ENCODE measurements at places on chromosomes 6 and 20. TPM values are rescaled to one million over a fixed set of nuclear protein-coding genes. Genes with fewer than 3 reads are reported as not detected.

Gene CPXM1
- total RNA-seq = 105 TPM

GRCh38 chr6:36683145-36683655, 4.7 kb downstream of the CDKN1A start:
- no peak for DNase-seq

- peak; percentile 97 for DNase-seq
Observed at GRCh38 chr6:31897612-31898382, at the start of gene EHMT2. Gene EHMT2 (minus strand): TSS chr6:31897698. CDS start chr6:31897677, 21 bp downstream.

DNA sequence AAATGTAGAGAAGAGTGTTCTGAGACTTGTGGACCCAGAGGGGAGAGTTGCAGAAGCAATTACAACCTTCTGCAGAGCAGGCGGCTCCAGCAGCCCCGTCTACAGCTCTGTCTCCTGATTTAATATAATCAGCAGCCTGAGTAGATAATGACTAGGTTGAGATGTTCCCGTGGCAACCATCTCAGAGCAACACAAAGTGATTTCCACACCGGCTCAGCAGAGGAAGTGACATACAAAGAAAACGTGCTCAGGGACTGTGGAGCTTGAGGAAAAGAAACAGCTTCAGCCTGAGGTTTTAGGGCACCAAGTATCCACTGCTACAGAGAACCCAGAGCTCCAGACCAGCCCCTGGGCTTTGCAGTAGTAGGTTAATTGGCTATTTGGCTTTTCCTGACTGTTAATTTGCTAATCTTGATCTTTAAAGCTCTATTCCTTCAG, 136.4 kb downstream of the MTFR2 start:
- DNase-seq = peak; percentile 7

DNA sequence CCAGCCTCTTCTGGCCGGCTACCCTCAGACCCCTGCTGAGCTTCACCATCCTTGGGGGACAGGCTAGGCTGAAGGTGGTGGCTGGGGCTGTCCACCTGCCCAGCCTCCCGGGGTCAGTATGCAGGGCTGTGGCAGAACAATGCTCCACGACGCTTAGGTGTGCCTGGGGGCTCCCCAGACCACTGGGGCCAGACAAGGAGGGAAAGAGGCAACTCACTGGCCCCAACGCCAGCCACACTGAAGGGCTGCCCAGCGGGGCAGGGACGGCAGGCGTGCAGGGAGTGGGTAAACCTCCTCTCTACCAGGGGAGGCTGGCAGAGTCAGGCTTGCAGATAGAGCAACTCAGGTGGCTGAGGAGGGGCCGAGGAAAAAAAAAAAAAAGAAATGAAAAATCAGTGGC, 11.5 kb upstream of the UBE2V1 start:
- peak; percentile 37 for DNase-seq

DNA sequence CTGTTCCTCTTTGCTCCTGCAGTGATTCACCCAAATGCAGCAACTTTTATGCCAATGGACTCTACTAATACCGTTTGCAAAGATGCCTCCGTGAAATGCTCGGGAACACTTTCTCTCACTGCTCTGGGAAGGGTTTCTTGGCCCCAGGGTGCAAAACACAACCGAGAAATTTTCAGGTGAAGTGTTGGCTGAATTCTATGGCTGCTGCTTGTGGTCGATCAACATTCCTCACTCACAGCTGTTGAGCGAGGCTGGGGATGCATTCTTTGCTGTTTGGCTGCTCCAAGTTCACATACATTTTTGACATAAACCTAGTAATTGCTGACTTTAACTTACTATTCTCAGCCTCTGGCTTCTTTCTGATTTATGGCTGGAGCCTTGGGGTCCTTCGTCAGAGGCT, 342.0 kb upstream of the CHD6 start:
- no peak for DNase-seq

DNA sequence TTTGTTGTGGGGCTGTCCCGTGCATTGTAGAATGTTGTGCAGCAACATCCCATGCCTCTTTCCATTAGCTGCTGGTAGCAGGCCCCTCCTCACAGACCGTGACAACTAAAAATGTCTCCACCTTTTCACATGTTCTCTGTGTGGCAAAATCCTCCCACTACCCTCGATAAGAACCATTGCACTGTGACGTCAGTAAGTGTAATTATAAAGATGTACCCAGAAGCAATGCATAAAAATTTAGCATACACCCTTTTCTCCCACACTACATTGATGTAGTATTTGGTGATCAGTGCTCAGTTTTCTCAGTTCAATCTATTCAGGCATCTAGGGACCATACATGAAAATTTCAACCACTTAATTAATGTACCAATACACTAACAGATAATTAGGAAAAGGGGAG, 389.9 kb downstream of the DOK5 start:
- DNase-seq = no peak

- DNase-seq = no peak
Observed at GRCh38 chr6:31899215-31899614, 1.7 kb upstream of the EHMT2 start.

DNA sequence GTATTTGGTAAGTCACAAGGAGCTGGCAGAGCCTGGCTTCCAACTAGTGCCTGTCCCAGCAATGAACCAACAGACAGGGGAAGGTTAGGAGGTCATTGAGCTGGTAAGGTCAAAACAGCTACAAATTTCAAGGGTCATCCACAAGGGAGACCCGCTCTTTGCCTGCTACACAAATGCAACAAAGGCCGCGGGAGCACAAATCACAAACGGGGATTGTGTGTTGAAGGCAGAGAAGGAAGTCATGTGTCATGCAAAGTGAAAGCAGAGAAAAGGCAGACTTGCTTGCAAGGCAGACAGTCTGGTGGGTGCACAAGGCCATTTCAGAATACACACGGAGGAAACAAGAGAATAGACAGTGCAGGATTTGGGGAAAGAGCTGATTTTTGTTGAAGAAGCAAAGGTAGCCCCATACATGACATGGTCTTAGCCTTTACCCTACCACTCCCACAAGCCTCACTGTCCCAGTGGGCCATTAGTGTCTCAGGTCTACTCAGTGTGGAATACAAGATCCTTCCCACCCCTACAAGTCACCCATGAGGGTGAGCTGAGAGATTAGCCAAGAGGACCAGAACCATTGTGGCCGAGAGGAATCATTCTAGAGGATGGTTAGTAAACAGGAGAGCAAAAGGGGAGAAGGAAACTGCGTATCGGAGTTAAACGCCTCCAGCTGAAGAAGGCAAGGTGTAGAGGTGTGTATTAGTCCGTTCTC, 18.1 kb upstream of the SAMHD1 start:
- no peak for DNase-seq

Gene KHDC1L
- 0.28 TPM for total RNA-seq

Gene ANGPT4
- 0.11 TPM for total RNA-seq

DNA sequence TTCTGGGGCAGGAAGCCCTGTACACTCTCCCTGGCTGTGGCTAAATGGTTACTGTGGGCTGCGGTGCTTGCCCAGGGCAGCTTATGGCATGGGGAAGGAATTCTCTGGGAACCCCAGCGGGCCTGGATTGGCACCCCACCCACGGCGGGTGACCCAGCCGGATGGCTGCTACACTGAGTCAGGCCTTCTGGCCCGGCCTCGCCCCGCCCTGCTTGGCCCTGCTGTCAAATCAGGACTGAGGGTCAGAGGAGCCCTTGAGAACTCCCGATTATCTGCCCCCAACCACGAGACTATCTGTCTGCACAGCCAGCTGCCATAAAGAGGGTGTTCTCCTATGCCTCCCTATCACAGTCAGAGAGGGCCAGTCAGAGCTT, 7.3 kb upstream of the ITPR3 start:
- peak; percentile 38 for DNase-seq

Gene FRK
- 0.10 TPM for total RNA-seq

DNA sequence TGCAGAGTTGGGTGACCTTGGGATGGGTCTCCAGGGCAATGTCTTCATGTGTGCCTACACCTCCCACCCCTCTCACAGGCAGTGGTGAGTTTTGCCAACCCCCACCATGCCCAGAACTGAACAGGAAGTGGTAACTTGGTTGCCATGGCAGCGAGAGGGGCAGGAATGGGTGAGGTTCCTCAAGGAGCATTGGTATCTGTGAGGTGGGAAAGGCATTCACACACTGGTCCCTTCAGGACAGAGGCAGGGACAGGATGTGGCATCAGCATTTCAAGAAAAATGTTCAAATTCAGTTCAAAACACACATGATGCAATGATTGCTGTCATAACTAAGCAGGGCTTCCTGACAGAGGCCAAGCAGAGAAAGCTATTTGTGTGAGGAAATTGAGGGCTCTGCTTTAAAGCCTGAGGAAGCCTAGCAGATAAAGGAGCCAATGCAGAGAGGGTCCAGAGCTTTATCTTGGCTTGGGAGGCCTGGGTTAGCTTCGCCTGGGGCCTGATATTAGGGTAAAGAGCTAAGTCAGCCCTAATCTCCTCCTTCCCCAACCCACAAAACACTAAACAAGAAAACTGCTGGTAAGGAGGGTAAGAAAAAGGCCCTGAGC, 551 bp downstream of the TREML2 start:
- DNase-seq = no peak

Gene LYRM2
- total RNA-seq = 5.8 TPM

GRCh38 chr6:83978997-83979396, 54.6 kb upstream of the MRAP2 start:
- DNase-seq = no peak

DNA sequence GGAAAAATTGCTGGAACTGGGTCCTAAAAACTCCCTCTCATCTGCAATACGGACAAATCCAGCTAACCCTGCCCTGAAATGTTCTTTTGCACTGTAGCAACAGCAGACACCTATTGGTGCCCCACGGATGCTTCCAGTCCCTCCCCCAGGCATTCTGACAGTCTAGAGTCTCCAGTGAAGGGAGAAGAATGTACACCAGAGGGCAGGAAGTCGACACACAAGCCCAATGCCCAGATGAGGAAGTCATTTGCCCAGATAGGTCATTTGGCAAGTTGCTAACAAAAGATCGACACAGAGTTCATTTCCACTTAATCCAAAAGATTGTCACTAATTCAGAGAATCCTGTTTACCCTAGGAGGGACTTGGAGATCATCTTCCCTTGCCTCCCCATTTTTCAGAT, 293.0 kb upstream of the PRDM1 start:
- no peak for DNase-seq

Gene LPA
- total RNA-seq = not detected

Gene GRM4
- 35.3 TPM for total RNA-seq

DNA sequence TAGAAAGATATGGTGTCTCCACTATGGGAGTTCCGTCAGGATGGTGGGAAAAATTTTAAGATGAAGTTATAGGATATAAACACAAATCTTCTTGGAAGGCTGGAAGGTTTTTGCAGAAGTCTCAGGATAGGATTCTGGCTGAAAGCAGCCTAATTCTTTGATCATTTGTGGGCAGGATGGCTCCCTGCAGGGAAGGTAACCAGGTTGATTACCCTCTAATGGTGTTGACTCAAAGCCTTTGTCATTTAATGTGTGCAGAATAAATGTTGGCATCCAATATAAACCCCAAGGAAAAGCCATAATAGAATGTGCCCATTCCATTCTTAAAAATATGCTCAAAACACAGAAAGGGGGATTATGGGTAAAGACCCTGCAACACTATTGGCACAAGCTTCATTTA, 204.3 kb downstream of the EPM2A start:
- DNase-seq = no peak

- peak; percentile 48 for DNase-seq
Observed at GRCh38 chr6:13508711-13509705, 21.6 kb upstream of the GFOD1 start.

Gene TAGAP
- total RNA-seq = not detected

Gene L3MBTL3
- 13.1 TPM for total RNA-seq

- DNase-seq = peak; percentile 81
Observed at GRCh38 chr6:131949909-131950766, 1.0 kb downstream of the CCN2 start.

Gene PNPLA1
- not detected for total RNA-seq

GRCh38 chr20:61382194-61382593, 130.1 kb downstream of the CDH4 start:
- no peak for DNase-seq

- no peak for DNase-seq
Observed at GRCh38 chr6:134407791-134408190, 89.9 kb upstream of the SGK1 start.

DNA sequence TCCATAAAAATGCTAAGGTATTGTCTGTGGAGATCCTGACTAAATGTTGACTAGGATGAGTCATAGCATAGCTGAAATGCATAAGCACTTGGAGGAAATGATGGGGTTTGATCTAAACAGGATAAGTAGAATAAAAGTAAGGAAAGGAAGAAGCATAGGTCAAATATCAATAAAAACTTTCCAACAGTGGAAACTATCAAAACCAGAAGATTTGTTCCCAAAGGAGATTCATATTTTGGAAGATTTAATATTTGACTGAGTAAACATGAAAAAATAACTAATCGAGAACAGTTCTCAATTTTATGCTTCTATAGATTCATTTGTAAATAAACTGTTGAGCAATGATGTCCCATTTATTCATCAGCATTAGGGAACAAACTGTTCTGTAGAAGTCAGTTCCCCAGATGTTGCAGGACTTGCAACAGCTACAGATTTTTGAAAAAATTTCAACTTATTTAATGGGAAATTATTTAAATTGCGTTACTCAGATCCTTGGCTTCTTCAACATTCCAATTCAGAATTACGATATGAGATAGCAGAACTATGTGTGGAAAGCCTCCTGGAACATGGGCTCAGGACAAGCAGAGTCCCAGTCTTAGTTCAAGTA, 133.7 kb upstream of the TBX18 start:
- DNase-seq = no peak

Gene PROKR2
- total RNA-seq = 0.74 TPM

DNA sequence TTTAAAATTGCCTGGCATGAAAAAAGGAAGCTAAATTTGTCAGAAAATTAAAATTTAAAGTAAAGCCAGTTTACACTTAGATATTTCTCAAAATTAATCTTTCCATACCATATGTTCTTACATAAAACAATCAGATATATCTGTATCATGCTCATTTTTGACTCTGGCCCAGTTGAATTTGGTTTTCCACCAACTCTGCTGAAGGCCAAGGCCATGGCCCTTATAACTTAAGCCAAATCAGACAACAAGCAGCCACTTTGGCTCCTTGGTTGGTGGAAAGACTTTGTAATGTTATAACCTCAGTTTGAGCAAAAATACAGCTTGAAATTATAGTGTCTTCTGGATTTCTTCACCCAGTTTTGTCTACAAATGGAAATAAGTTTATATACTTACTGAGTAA, 97.3 kb downstream of the CENPW start:
- DNase-seq = no peak

Gene MLIP
- not detected for total RNA-seq

- no peak for DNase-seq
Observed at GRCh38 chr6:111631018-111631417, 25.3 kb upstream of the TRAF3IP2 start.

DNA sequence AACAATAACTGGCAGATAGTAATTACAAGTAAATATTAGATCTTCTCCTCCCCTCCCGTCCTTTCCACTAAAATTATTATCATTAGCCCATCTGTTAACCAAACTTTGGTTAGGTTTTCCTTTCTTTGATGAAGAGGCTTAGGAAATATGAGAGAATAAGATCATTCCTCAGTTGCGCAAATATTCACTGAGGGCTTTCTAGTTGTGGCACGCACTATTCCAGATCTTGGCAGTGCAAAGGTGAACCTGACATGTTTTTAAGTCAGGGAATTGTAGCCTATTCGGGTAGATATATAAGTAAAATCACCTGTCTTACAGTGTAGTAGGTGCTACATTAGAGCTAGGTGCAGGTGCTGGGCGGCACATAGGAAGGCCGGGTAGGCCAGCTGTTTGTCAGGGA, 31.1 kb downstream of the RNF217 start:
- DNase-seq = no peak

GRCh38 chr6:81609736-81610135, 142.7 kb downstream of the TENT5A start:
- no peak for DNase-seq

Gene DEFB118
- total RNA-seq = not detected

Data from H7 (cell line).